ENCODE measurements at places on chromosomes 1 and 21. TPM values are rescaled to one million over a fixed set of nuclear protein-coding genes. Genes with fewer than 3 reads are reported as not detected.

The NCF2 gene
- 2.8 TPM for total RNA-seq

- DNase-seq: no peak
Observed at GRCh38 chr1:211468595-211468994, 23.4 kb downstream of the RD3 start.

The C1QC gene
- not detected for total RNA-seq

The AGL gene
- total RNA-seq: 12.2 TPM

The HOOK1 gene
- total RNA-seq: not detected
